ENCODE measurements at places on chromosomes 5 and 9.

DNA sequence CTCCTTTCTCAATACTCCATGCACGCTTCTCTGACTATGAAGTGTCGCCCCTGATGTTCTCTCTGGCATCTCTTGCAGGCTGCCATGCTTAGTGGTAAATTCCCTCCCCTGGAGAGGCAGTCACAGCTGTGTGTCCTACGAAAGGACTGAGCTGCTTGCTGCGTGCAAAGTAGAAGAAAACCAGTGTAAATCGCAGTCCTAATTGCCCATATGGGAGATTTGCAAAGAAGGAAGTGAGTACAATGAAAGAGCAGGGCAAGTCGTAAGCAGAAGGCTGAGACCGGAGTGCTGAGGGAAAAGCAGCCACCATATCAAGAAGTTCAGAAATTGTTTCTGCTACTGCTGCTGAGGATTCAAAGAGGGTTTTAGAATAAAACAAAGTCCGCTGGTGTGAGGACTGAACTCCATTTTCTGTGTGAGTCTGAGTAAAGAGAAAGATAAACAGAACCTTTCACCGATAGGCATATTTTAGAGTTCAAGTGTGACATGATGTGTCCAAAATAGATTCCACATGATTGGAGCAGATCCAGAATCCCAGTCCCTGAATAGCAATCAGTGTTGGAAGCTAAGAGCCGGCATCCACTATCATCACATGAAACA is 507.8 kb upstream of the MPDZ start:
- DNase-seq, result no peak

- DNase-seq, result no peak
Measured at GRCh38 chr9:101457003-101457402, 21.4 kb upstream of the ALDOB start.

DNA sequence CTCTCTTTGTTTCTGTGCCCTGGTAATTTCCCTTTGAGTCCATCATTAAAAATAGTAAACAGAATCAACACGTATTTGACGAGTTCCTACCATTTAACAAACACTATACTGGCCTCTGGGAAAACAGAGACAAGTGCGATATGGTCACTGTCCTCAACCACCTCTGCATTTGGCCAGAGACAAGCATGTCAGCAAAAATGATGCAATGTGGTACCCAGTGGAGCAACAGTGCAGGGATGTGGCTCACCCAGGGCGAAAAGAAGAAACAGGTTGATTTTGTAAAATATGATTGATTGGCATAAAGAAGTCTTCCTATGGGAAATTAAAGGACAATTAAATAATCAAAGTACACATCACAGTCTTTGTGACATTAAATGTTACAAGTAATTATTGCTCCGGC is 99.1 kb downstream of the CFAP90 start:
- no peak for DNase-seq

DNA sequence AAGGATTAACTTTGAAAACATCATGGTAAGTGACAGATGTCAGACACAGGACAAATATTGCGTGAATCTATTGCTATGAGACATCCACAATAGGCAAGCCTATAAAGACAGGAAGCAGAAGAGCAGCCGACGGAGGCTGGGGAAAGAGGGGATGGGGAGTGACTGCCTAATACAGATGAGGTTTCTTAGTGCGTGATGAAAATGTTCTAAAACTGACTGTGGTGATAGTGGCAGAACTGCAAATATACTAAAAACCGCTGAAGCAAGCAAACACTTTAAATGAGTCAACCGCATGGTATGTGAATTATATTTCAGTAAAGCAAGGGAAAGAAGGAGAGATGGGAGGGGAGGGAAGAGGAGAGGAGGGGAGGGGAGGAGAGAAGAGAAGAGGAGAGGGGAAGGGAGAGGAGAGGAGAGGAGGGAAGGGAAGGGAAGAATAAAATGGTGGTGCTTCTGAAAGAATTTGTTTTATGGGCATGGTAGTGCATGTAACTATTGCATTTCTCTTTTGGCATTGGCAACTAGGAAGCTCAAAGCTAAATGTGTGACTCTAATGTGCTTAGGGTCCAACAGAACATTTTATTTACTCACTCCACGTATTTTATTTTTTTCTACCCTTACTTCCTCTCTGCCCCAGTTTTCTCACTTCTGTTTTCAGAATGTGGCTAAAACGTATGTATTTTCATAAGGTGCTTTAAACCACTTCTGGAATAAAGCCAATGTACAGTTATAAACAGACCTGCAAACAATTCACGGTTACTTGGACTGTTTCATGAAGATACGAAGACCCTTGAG is 21.3 kb downstream of the AKNA start:
- DNase-seq, result no peak

DNA sequence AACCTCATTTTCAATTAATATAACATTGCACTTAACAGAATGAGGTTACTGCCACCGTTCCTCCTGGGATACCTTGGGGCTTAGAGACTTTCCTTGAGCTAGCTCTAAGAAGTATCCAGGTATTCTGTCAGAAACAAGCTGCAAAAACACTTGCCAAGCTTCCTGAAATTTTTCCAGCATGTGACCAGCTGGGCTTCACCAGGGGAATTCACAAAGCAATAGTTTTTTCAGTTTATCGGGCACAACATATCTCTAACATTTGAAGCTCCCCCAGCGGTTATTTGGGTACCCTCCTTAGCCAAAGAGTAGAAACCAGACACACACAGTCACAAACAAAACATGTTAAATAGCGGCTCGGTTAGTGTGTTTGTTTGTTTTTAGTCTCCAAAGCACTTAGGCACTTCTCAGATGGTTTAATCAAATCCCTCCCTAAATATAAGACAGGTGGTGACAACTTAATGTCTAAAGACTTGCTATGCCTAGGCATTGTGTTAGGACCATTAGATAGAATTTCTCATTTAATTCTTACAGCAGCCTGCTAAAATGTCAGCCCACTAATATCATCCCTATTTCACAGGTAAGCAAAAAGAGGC is 278.2 kb downstream of the GLIS3 start:
- no peak for DNase-seq

GRCh38 chr9:136385015-136385414 is 11.5 kb upstream of the CARD9 start:
- DNase-seq, result no peak

DNA sequence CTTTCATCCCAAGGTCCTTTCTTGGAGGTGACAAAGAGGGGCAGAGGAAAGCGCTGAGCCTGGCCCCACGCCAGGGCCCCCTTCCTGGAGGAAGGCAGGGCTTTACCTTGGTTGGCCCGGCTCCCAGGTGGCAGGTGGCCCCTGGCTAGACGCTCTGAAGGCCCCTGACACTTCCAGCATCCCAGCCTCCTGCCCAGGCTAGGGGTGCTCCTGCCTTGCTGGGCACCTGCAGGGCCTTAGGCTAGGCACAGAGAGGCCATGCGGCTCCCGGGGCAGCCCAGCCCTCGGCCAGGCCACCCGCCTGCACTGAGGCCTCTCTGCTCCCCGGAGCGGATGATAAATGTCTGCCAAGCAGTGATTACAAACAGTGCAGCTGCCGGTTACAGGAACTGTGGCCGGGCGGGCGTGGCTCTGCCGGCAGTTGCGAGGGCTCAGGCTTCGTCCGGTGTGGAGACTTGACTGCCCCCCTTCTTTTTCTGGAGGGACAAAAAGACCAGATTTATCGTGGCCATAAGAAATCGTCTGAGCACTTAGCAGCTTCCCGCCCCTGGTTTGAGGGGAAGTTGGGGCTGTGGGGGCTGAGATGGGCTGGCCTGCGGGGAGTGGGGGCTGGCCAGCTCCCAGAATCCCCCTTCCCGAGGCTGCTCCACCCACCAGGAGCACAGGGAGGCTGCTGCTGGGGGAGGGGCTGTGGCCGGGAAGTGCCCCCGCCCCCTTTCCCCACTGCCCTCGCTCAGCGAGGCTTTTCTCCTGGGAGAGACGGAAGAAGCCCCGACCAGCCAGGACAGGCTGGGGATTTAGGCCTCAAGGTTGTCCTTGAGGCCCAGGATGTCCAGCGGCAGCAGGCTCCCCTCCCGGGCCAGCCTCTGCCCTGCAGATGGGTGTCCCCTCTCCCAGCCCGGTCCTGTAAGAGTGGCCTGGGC is 31.6 kb upstream of the UBAC1 start:
- peak; percentile 34 for DNase-seq

DNA sequence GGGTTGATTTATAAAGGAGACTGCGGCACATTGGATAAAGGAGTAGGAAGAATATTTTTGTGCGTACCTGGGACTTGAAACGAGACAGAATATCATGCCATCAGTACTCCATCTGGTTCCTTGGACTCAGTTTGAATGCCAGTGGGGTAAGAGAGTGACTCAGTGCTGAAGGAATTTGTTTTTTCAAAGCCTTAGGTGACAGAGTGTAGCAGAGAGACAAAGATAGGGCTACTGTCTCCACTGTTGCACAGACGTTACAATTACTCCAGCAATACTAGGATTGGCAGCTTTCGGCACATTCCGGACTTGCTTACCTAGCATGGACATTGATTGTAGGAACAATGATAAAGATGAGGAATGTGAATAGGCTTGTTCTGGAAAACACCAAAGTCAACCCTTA is 250.7 kb downstream of the KCTD16 start:
- DNase-seq, result no peak

GRCh38 chr9:104675611-104676010 is 18.7 kb upstream of the OR13D1 start:
- DNase-seq, result no peak

GRCh38 chr9:131773911-131774379 is 34.1 kb upstream of the RAPGEF1 start:
- DNase-seq, result no peak

- peak; percentile 88 for DNase-seq
Measured at GRCh38 chr9:130847306-130848217, 12.5 kb downstream of the ABL1 start.

DNA sequence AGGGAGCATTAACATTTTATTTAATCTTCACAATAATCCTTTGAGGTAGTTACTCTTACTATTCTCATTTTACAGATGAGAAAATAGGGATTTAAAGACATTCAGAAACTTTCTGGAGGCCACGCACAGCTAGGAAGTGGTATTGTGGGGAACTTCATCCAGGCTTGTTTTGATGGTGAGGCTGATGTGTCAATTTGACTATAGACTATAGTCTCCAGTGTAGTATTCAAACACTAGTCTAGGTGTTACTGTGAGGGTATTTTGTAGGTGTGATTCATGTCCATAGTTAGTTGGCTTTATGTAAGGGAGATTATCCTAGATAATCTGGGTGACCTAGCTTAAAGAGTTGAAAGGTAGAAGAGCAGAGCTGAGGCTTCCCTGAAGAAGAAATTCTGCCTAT is 54.1 kb upstream of the ELL2 start:
- no peak for DNase-seq

DNA sequence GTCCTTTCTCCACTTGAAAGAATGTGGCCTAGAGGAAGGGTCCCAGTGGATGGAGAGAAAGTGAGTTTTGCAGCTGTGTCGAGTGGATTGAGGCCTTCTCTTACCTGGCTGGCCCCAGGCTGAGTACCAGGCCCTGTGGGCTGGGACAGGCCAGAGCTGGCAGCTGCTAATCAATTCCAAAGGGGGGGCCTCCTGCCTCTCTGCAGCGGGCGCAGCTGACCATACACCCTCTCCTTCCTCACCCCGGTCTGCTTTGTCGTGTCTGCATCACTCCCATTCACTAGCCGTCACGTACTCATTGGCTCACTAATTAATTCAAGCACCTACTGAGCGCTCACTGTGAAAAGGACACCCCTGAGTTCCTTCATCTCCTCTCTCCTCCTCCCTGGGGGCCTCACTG is 58.4 kb upstream of the PITX1 start:
- no peak for DNase-seq

GRCh38 chr5:57009811-57010210 is 57.9 kb upstream of the MIER3 start:
- no peak for DNase-seq

GRCh38 chr5:5751987-5752386 is 329.5 kb downstream of the ICE1 start:
- DNase-seq, result no peak

GRCh38 chr9:73131461-73131860 is 20.2 kb upstream of the ANXA1 start:
- no peak for DNase-seq

GRCh38 chr5:135340568-135340967 is 58.5 kb downstream of the MACROH2A1 start:
- DNase-seq, result no peak

DNA sequence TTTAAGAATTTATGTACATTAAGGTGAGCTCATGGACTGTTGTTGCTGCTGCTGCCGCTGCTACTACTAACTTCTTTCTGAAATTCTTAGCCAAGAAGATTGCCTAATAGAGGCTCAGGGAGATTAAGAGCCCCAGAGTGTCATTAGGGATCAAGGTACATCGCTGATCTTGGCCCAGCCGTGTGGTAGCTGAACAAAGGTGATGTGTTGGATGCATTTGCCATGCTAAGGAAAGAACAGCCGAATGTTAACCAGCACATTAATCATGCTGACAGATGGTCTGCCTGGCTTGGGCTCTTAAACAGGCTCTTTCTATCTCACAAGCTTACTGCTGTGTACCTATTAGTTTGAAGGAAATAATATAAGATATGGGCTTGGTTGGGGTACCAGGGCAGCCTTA is 137.1 kb downstream of the KCTD16 start:
- DNase-seq, result no peak

DNA sequence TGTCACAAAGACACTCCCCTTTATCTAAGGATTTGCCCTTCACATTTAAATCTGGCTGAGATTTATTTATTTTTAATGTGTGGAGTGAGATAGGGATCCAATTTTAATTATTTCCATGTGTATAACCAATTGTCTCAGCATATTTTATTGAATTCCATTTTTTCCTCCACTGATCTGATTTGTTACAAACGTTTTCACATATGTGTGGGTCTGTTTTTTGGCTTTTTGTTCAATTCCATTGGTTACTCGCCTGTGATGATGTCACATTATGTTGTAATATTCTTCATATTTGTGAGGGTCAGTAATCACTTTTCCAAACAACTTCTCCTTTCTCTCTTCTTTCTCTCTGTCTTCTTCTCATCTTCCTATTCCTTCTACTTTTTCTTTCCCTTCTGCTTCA is 278.3 kb upstream of the RFX3 start:
- DNase-seq, result no peak
